IPS DF 19.7 (cell line): ENCODE measurements at places on chromosomes 12 and 14.

DNA sequence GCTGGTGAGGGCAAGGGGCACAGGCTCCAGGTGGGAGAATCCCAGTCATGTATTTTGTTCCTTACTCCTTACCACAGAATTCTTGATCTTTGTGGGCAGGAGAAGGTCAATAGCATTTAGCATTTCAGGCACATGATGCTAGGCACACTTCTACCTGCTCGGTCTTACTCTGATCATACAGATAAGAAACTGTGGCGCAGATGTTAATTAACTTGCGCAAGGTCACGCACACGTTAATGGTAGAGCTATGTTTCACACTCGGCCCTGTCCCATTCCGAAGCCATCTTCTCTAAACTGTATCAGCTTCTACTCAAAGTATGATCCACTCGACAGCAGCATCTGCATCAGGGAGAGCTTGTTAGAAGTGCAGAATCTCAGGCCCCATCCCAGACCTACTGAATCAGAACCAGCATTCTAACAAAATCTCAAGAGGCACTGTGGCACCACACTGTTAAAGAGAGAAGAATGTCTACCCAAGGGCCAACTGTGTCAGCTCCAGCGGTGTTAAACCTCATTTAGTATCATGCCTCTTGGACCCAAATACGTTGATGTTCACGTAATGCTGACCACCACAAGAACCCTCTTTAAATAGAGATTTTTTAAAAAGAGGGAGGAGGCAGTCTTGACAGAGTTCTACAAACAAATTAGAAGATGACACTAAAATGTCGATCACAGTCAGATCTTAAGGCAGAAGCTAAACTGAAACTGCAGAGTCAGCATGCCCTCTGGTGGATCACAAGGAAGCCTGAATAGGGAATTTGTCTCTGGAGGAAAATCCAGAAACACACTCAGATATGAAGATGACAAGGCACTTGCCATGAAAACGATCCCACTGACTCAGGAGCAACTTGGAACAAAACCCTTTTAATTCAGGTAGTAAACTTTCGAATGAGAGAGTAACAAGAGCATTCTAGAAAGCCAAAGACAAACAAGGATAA, 7.3 kb downstream of the STXBP6 start:
- DNase-seq: no peak

- no peak for DNase-seq
These were observed 63.0 kb upstream of the BTG1 start for GRCh38 chr12:92208613-92209121.

GRCh38 chr12:27899151-27899661, 73.3 kb downstream of the PTHLH start:
- no peak for DNase-seq

- no peak for DNase-seq
These were observed 133.7 kb downstream of the CALM1 start for GRCh38 chr14:90530523-90530922.

DNA sequence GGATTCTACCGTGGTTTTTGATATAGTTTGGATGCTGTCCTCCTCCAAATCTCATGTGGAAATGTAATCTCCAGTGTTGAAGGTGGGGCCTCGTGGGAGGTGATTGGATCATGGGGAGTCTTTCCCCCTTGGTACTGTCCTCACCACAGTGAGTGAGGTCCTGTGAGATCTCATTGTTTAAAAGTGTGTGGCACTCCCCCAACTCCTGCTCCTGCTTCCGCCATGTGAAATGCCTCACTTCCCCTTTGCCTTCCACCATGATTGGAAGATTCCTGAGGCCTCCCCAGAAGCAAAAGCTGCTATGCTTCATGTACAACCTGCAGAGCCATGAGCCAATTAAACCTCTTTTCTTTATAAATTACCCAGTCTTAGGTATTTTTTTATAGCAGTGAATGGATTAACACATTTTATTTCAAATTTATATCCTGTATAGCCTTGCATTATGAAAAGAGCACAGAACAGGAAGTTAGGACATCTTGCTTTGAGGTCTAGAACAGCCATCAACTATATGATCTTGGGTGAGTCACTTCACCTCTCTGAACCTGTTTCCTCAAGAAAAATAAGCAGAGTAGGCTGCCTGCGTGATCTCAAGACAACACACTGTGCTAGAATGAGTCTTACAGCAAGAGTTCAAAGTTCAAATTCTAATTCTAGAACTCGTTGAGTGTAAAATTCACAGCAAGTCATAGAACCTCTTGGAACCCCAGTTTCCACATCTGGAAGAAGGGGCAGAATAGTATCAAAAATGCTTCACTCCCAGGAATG, 160.9 kb upstream of the EEA1 start:
- no peak for DNase-seq

DNA sequence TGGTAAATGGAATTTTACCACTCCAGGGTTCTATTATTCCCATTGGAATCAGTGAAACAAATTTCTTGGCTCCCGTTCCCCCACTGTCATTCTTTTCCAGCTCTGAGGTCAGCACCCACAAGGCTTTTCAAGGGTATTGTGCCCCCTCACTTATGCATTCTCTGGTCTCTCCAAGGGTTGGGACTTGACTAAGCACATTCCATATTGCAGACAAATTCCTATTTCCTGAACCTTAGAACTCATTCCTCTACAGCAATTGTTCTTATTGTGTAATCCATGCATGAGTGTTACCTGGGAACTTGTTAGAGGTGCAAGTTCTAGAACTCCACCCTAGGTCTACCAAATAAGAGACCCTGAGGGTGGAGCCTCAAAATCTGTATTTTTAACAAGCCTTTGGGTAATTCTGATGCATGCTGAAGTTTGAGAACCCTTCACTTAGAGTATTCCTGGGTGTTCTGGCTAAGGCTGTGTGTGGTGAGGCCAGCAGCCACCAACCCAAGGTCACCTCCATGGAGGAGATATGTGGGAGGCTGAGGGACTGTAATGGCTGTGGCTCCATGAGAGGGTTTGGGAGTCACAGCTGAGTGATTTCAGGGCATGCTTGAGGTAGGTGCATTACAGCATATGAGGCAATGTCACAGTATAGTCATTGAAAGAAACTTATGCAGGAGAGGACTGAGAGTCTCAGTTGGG, 150.9 kb downstream of the TTC6 start:
- DNase-seq: no peak

GRCh38 chr12:132427999-132428935, 61.7 kb upstream of the FBRSL1 start:
- DNase-seq: no peak

DNA sequence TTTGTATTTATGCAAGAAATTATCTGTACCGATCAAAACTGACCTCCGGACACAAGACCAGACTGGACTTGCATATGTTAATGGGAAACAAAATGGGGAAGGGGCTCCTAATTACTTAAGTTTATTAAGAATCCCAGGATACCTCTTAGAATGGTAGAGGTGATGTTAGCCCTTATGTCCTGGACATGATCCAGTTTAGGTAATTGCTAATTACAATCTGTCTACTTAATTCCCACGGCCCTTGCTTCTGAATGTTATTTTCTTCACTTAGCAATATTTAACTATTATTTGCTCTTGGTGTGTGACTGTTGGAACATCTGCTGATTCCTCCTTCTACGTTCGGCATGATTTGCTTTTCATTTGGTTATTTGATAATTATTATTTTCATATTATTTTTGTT, 644.0 kb downstream of the DIO2 start:
- no peak for DNase-seq

DNA sequence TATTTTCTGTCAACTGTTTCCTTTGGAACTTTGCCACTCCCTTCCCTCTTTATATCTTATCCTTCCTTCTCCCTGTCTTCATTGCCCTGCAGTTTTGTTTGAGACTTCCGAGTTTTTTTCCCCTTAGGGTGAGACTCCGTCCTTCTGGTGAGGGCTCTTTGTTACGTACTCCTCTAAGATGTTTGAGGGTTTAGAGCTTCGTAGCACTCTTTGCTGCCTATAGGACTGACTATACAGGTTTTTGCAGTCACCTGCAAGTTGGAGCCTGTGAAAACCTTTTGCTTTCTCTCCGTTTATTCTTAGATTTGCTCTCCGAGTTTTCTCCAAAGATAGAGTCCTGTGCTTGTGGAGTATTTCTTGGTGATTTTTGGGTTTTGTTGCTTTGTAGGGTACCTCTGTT, 41.7 kb upstream of the MYRFL start:
- DNase-seq: no peak

DNA sequence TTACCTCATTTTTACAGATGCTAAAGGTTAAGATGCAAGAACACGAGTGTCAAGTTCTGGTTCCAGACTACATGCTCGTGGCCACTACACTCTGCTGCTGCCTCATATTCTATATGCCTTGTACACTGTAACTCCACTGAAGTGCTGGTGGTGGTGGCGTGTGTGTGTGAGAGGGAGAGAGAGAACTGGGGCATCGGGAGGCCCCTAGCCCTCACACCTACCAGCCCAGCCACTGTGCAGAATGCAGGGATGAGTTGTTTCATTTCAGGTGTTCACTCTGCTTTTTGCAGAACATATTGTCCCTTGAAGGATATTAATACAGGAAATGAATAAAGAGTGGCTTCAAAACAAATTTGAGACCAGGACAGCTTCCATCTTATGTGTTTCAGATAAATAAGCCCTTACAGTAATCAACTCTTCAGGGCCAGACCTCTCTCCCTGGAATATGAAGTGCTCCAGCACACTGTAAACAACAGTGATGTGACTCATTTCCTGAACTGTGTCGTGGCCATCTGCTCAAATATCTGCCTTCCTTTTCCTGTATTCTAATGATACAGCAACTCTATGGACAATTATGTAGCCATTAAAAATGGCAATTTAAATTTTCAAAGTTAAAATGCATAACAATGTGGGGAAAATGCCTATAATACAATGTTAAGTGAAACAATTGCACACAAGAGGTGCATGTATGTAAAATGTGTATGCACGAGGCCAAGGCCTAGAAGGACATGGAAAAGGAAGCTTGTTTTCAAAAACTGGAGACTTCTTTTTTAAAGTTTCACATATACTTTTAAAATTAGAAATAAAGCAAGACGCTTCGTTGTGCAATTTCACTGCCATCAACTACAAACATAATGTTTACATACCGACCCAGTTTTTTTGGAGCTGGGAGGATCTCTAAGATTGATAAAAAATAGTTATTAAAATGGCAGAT, 215.4 kb downstream of the PELI2 start:
- DNase-seq: no peak

GRCh38 chr14:61217516-61217915, 63.6 kb downstream of the TMEM30B start:
- DNase-seq: no peak

DNA sequence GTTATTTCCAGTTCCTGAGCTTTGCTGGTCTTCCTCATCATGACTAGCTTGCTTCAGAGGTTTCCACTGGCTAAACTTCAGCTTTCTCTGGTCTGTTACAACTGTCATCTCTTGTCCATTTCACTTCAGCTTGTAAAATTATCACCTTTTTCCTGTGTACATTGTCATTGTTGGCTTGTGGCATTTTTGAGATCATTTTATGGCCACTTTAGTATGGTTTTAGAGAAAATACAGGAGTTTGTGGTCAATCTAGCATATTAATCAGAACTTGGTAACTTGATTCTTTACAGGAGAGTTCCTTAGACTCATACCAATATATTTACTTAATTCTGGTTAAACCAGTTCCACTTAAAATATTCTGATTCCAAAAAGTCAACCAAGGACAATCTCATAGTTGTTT, 235.9 kb upstream of the KITLG start:
- DNase-seq: no peak

- no peak for DNase-seq
These were observed 72.4 kb downstream of the PLXNC1 start for GRCh38 chr12:94220804-94221203.

GRCh38 chr12:74983917-74984316, 225.7 kb downstream of the KCNC2 start:
- no peak for DNase-seq

- DNase-seq: no peak
These were observed 997 bp downstream of the PLEKHG7 start for GRCh38 chr12:92703786-92704185.

- no peak for DNase-seq
These were observed 2.2 kb downstream of the NCKAP5L start for GRCh38 chr12:49825971-49826421.

GRCh38 chr12:108248011-108248410, 91.1 kb downstream of the CMKLR1 start:
- DNase-seq: no peak

- DNase-seq: peak; percentile 97
These were observed 19.9 kb upstream of the MSI1 start for GRCh38 chr12:120388691-120389481.

DNA sequence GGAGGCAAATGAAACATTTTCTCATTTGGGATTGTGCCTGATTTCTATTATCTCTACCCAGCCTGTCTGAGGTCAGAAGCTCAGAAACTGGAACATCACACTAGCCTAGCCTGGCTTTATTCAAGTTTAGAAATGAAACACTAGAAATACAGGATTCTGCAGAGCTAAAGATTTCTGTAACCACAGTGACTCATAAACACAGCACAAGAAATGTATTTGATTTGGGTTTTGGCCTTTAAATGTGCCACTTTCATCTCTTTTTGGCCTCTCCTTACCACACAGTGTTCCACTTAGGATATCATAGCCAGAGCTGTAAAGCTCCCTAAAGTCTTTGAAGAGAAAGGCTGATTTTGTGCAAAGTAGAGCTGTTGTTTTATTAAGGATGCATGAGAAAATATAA, 307.5 kb downstream of the EMP1 start:
- DNase-seq: no peak

GRCh38 chr12:24127919-24128721, 178.7 kb upstream of the SOX5 start:
- no peak for DNase-seq

DNA sequence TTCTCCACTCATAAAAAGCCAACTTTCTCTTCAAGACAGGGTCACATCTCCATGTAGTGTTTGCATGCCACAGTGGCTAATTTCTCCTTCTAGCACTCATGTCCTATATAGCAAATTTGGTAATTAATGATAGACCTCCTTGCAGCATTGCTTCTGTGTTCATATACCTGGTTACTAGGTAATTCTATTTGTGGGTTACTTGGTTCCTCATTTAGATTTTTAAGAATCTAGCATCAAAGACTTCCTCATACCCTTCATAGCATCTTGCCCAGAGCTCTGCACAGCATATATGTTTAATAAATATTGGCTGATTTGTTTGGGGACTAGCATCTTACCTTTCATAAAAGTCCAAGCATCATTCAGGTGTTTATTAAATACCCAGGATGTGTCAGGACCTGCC, 152.1 kb downstream of the DUSP6 start:
- no peak for DNase-seq

DNA sequence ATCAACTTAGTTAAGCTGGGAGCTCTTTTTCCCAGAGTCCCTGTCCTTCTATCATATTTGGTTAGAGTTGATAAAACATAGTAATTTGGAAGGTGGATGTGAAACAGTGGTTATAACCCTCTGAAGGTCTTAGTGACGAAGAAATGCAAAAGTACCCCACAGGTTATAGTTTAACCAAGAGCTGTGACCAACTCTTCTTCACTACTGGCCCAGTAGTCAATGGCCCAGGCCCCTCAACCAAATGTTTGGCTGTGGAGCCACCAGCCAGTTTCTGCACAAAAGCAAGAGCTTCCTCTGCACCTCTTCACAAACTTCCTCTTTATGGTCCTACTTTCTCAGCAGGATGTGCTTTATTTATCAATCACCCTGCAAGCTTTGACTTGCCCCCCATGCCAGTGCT, 132.6 kb downstream of the BMP4 start:
- DNase-seq: no peak
